ENCODE measurements at places on chromosomes 2 and 18.

DNA sequence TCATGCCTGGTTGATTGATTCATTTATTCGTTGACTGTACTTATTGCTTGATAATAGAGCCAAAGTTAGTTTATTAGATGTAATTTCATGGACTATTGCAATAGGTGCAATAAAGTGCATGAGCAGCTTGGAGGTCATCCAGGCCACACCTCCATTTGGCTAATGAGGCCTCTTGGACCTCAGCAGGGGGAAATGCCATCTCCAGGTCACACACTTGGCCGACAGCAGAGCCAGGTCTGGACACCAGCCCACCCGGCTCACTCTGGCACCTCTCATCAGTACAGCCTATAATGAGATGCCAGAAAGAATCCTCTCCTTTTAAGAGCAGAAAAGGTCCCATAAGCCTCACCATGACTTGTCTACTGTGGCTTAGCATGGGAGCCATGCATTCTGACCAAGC is 71.2 kb upstream of the AFF3 start:
- no peak for DNase-seq

- no peak for DNase-seq
Measured at GRCh38 chr2:121599963-121600651, 49.2 kb downstream of the CLASP1 start.

DNA sequence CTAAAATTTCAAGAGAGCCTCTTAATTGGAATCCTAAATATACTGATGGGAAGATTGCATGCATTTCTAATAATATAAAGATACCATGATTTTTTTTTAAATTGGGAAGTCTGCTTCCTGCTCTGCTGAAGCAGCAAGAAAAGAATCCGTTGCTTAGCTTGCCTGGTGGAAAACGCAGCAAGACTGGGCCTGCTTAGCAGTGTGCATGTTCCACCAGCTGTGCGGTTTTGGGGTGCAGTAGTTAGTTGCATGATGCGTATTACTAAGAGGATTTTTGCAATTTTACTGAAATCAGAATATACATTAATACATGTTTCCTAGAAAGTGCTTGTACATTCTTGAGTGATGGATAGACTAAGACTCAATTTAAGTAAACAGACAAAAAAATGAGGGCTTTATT is 319.9 kb downstream of the CMPK2 start:
- no peak for DNase-seq

DNA sequence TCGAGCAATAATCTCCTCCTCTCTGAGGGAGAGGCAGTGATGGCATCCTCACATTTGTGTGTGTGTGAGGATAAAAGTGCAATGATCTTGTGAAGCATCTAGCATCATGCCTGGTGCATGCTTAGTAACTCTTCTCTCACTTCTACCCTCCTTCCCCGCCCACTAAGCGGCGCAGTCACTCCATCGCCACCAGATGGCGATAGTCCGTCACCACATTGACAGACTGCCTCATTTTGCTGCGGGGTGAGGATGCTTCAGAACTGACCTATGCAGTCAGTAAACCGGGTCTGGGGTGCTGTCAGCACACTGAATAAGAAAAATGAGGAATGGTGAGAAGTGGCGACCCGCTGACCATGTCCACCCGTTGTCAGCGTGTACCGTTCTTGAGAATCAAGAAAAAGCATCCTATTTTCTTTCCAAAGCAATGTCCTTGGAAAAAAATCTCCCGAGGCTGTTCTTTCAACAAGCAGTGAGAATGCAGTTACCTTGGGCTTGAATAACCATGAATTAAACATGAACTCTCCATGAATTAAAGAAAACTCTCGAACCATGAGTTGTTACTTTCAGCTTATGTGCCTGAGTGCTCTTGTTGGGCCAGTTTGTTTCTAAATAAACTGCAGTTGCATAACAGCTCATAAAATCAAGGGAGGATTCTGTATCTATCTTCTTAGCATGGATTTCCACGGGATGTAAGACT is 37.3 kb upstream of the TMEM177 start:
- peak; percentile 83 for DNase-seq

GRCh38 chr2:29218550-29219125 is 103.4 kb downstream of the CLIP4 start:
- DNase-seq, result no peak

GRCh38 chr2:131008967-131009366 is 84.3 kb downstream of the FAM168B start:
- DNase-seq, result no peak

GRCh38 chr2:124836416-124836815 is 811.3 kb downstream of the CNTNAP5 start:
- no peak for DNase-seq

DNA sequence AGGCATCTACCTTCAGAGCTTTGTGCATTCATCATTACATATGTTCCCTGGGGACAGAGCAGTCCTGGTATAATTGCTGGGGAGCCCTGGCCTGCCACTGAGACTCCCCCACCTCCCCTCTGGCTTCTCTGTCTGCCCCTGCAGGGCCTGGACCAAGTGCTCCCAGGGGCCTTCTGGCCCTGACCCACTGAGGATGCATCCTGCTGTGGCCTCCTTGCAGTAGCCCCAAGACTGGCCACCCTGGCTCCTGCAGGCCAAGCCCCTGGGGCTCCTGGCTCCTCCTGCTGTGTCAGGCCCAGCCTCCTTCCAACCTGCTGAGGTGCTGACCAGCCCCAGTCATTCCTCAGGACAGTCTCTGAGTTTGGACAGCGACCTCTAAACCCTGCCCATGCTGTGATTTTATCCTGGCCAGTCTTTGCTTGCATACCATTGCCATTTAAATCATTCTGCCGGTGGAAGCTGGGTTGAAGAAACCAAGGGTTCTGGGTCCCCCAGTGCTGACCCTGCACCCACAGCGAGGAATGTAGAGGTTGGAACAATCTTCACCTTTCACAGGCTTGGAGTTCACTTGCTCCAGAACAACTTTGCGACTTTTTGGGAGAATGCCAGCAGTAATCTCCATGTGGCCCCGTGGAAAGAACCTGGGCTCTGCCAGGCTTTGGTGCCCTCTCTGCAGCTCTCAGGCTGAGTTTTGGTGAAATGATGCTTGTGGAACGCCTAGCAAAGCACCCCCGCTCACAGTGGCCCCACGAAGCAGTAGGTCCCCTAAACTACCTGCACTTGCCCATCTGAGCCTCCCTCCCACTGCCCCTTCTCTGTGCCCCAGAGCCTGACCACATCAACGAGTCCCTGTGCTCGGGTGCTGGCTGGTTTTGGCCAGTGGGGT is 167.3 kb upstream of the GLI2 start:
- DNase-seq, result no peak

DNA sequence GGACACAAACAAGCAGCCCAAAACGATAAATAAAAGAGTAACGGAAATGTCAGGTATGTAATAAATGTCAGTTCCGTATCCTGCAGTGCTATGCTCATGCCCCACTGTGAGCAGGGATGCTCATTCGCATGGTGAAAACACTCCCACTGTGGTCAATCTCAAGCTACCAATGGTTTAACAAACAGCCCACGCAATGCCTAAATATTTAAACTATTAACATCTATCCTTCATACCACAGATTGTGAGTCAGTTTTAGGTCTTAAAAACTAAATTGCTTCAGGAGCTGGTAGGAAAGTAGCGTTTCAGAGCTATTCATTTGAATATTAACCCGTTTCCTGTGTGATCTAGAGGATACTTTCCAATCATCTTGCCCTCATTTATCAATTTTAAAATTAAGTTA is 207.4 kb downstream of the TCF4 start:
- DNase-seq, result no peak

DNA sequence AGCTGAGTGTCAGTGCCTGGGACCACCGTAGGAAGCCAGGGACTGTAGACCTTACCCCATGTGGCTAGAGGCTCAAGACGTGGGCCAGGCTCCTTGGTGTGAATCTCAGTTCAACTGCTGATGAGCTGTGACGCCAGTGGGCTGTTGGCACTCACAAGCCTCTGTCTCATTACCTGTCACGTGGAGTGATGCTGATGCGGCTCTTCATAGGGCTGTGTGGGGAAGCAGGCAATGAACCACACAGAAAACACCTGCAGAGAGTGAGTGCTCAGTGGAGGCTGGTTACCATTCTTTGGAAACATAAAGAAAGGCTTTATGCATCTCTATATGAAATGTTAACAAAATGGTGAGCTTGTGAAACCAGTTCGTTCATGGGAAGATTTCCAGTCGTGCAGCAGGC is 36.1 kb downstream of the CREG2 start:
- no peak for DNase-seq

DNA sequence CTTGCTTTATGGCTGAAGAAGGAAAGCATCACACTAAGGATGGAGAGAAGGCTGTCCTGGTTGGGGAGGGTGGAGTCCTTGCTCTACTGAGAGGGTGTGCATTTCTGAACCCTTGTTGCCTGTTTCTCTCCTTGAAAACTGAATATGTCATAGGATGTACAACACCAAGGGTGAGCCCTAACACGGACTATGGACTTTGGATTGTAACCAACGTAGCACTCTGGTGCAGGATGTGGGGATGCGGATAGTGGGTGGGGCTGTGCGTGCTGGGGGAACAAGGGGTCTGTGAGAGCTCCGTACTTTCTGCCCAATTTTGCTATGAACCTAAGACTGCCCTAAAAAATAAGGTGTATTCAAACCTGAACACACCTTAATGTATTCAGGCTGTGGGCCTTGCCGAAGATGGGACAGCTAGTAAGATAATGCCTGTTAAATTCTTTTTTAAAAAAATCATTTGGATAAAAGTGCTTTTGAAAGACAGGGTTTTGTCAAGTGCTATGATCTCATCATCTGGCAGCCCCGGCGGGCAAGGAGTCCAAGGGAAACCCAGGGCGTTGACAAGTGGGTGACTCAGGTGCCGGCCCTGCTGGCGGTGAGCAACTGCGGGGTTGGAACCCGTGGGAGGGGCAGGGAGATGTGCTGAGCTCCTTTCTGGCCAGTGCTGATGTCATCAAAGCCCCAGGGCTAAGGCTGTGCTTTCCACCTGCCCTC is 54.0 kb downstream of the GATA6 start:
- DNase-seq, result peak; percentile 19

DNA sequence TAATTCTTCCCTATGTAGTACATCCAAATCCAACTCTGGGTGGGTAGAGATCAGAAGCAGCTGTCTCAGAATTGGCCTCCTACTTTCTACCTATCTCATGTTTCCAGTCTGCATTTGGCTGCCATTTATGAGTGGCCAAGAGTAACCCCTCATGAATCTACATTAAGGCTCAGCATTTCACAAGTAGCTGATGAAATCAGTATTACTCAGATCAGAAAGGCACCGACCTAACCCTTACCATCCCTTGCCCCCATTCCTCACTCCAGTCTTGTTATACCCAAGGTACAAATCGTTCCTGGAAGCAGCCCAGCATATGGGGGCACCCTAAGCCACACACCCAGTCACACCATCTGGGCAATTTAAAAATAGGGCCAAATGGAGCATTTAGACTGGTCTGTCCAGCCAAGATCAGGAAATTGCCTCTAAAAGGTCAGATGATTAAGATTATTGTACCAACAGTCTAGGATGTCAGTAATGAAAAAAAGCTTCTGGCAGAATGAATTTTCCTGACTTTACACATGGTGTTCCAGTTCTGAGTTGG is 37.1 kb downstream of the CD28 start:
- DNase-seq, result peak; percentile 87

GRCh38 chr2:28326881-28327505 is 65.7 kb upstream of the FOSL2 start:
- no peak for DNase-seq

DNA sequence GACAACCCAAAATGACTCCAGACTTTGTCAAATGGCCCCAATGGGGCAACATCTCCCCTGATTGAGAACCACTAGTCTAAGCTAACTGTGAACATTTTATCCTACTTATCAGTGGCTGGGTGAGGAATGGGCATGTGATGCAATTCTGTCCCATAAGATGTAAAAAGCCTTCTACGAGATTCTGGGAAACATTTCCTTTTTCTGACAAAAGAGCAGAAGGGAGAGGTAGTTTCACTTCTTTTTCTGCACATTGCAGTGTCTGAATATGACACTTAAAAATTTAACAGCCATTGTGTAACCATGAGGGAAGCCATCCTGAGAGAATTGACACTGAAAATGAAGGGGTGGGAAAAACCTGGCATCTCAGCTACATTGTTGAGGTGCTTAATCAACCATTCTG is 17.3 kb upstream of the MARCHF4 start:
- peak; percentile 25 for DNase-seq

GRCh38 chr2:134249755-134250154 is 4.1 kb upstream of the MGAT5 start:
- no peak for DNase-seq

GRCh38 chr2:217919204-217919603 is 83.6 kb downstream of the TNS1 start:
- no peak for DNase-seq

- no peak for DNase-seq
Measured at GRCh38 chr18:31206071-31206470, 43.4 kb upstream of the DSC1 start.

DNA sequence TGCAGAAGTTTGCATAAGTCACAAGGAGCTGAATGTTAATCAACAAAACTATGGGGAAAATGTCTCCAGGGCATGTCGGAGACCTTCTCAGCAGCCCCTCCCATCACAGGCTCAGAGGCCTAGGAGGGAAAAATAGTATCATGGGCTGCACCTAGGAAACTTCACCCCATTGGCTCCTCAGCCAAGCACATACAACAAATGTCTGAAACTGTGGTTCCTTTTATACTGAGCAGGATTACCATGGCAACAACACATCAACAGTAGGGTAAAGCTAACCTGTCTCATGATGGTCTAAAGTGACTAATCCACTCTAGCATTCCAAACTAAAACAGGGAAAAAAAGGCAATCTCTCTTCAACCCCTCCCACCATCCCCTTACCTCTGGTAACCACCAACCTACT is 3.2 kb upstream of the NEMP2 start:
- peak; percentile 37 for DNase-seq

DNA sequence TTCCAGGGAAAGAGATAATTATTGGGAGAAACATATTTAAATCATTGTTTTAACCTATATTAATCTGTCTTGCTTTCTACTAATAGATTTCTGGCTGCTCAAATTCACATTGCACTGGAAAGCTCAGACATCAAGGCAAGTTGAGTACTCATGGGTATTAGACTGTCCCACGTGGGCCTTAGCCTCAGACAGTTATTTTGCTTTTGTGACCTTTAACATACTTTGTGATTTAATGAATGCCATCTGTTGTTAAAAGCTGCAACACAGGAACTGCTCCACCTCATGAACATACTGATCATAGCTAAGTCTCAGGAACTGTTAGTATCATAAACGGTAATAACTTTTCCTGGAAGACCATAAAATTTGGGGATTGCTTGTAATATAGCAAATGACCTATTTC is 2.7 kb upstream of the LCT start:
- DNase-seq, result peak; percentile 68

- DNase-seq, result no peak
Measured at GRCh38 chr2:132677661-132678060, 7.7 kb upstream of the LYPD1 start.

Data from muscle of leg (tissue), 16 donors.